ENCODE measurements at places on chromosomes 12 and 14.

DNA sequence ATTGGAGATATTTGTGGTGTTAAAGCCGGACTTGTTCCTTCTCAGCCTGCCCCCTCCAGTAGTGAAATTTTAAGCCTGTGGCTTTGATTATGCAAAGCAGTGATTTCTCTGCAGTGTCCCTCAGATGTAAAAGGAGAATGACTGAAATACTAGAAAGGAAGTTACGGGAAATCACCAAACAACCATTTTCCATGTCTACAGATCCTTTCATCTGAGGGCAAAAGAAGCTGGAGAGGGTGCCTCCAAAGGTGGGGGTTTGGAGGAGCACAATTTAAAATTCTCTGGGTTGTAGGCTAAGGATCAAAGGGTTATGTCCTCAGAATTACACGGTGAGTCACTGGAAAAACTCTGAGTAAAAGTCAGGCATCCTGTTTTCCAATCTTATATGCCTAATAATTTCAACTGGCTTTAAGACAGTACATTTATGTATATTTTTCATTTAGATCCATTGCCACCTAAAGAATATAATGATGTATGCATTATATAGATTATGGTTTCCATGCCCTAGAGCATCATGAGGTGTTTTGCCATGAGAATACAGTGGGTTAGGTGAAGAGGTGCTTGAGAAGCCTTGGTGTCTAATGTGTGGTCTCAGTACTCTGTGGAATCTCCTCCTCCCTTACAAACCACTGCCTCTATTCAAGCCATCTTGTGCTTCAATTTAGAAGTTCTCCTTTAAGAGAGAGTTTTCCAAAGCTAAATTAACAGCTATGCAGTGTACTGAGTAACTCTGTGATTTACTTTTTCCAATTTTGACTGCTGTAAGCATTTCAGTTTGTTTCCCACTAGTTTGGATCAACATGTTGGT lies 362.1 kb downstream of the RAD51B start:
- DNase-seq = no peak

DNA sequence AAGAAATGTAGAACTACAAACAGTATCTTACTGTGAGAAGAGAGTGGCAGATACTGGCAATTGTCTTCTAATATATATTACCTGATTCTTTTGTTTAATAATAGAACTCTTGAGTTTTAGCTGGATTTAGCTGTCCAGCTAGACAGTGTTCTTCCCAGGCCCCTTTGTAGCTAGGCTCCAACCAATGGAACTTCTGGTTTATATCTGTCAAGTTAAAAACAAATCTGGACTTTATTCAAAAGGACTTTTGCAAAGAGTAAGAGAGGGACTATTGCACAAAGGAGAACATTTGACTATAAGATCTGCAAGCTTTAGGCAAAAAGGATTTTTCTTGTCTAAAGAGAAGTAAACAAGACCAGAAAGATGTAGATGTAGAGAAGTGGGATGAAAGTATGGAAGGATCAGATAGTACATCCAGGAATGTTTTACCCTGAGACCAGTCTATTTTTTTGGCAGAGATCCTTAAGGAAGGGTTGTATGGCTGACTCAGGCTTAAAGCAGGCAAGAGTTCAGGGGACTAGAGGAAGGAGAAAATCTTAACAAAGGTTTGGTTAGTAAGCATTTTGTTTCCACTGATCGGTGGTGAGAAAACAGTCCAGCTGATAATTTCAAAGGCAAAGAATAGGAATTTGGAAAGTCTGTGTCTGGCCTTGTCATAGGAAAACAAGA lies 111.1 kb upstream of the PLEKHA5 start:
- DNase-seq = no peak

DNA sequence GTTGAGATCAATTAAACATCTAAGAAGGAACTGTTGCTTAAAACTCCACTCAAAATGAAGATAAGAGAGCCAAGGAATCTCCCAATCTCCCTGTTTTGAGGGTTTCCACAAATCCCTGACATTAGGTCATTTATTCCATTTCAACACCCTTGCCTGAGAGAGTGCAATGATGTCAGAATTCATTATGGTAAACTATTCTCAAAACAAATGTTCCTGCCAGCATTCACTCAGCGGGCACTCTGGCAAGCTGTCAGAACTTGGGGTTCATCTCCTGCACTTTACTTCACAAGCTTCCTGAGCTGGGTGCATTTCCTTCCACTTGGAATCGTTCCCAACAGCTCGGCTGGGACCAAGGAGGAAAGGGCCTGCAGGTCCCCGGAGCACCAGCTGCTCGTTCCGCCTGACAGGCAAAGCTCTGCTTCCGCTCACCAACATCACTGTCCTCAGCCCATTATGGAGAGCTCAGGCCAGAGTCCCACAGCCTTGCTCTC lies 117.8 kb downstream of the TTC7B start:
- DNase-seq = no peak

GRCh38 chr12:98752726-98753125 lies 107.6 kb downstream of the APAF1 start:
- no peak for DNase-seq

GRCh38 chr14:71469643-71470335 lies 462.4 kb upstream of the RGS6 start:
- no peak for DNase-seq

- no peak for DNase-seq
These were observed 94.6 kb downstream of the PAX9 start for GRCh38 chr14:36756226-36756625.

GRCh38 chr14:28635387-28635786 lies 131.2 kb upstream of the FOXG1 start:
- no peak for DNase-seq

DNA sequence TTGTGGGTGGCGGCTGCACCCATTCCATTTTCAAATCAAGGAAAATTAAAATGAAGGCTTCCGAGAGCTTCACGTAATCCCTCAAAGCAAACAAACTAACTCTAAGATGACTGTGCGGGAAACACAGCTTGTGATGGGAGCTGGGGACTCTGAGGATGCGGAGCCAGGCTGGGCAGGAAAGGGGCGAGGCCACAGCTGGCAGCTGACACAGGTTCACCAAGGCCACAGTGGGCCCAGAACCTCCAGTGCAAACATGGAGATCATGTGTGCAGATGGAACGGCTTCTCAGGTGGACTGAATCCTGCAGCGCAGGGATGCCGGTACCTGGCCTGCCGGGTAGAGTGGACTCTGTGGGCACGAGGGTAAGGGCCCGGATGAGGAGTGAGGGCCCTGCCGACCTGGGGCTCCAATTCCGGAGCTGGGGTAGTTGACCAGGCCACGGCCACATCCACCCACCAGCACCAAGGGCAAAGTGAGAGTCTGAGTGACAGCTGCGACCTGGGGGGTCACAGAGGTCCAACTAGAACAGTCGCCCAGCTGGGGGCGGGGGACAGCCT lies 19.2 kb upstream of the BTBD6 start:
- no peak for DNase-seq

DNA sequence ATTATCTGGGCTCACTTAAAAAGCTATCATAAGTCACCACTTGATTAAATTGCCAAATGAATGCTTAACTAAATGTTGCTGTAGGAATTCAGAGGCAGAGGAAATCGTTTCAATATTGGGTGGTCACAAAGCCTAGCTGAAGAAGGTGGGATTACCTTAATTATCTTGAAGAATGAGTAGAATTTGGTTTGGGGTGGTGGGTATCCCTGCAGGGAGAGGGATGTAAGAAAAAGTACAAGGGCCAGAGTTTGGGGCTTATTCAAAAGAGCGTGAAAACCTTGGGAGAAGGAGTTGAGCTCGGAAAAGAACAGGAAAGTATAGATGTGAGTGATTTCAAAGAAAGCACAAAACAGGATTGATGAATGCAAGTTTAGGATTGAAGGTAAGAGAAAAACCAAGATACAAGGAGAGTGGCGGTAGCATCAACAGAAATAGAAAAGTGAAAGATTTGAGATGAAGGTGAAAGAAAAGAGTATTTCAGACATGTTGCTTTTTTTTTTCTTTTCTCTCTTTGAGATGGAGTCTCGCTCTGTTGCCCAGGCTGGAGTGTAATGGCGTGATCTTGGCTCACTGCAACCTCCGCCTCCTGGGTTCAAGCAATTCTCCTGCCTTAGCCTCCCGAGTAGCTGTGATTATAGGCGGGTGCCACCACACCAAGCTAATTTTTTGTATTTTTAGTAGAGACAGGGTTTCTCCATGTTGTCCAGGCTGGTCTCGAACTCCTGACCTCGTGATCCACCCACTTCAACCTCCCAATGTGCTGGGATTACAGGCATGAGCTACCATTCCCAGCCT lies 1.7 kb downstream of the BRMS1L start:
- no peak for DNase-seq

- no peak for DNase-seq
These were observed 20.8 kb downstream of the SNRNP35 start for GRCh38 chr12:123478762-123479161.

DNA sequence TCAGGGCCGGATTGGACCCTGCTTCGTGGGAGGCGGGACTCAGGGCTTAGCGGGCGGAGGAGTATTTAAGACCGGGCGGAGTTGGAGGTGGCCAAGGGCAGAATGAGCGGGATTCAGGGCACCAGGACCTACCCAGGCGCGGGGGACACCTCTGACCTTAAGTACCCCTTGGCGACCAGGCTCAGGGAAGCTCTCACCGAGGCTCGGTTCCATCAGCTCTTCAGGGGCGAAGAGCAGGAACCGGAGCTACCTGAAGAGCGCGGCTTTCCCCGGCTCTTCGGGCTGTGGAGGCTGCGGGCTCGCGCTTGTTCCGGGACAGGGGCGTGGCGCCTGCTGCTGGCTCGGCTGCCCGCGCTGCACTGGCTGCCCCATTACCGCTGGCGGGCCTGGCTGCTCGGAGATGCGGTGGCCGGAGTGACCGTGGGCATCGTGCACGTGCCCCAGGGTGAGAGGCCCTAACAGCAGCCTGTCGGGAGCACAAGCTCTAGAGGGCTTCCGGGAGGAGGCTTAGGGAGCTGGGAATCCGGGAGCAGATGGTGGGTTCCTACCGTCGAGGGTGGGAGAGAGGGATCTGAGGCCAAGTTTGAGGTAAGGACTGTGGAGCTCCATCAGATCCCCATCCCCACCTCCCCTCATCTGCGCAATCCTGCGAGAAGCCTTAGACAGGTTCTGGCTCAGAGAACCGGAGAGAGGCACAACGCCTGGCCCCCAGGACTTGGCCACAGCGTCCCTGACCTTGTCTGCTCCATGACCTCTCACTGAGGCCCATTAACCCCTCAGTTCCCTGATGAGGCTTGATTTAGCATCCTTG lies 8.4 kb downstream of the ARHGEF25 start:
- DNase-seq = no peak

GRCh38 chr12:77347017-77347416 lies 281.6 kb upstream of the E2F7 start:
- DNase-seq = no peak

- no peak for DNase-seq
These were observed at the start of gene LBHD2 for GRCh38 chr14:103084021-103084919. Gene LBHD2, plus strand, starts transcription at chr14:103084210. Its CDS starts 1,803 bp downstream, at chr14:103086013.

GRCh38 chr14:103739466-103739792 lies 23.8 kb downstream of the ZFYVE21 start:
- DNase-seq = no peak

DNA sequence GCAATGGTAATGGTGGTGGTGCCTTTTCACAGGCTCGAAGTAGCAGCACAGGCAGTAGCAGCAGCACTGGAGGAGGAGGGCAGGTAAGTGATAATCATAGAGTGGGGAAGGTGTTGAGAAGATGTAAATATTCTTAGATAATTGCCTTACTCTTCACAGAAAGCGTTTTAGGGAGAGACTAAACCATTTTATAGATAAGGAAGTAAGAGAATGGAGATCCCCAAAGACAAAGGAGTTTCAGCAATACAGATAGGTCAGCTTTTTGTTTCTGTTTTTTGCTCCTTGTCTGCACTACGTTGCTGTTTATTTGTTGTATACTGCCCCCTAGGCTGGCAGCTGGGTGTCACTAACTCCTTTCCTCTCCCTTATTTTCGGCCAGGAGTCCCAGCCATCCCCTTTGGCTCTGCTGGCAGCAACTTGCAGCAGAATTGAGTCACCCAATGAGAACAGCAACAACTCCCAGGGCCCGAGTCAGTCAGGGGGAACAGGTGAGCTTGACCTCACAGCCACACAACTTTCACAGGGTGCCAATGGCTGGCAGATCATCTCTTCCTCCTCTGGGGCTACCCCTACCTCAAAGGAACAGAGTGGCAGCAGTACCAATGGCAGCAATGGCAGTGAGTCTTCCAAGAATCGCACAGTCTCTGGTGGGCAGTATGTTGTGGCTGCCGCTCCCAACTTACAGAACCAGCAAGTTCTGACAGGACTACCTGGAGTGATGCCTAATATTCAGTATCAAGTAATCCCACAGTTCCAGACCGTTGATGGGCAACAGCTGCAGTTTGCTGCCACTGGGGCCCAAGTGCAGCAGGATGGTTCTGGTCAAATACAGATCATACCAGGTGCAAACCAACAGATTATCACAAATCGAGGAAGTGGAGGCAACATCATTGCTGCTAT lies 2.0 kb downstream of the SP1 start:
- peak; percentile 23 for DNase-seq

DNA sequence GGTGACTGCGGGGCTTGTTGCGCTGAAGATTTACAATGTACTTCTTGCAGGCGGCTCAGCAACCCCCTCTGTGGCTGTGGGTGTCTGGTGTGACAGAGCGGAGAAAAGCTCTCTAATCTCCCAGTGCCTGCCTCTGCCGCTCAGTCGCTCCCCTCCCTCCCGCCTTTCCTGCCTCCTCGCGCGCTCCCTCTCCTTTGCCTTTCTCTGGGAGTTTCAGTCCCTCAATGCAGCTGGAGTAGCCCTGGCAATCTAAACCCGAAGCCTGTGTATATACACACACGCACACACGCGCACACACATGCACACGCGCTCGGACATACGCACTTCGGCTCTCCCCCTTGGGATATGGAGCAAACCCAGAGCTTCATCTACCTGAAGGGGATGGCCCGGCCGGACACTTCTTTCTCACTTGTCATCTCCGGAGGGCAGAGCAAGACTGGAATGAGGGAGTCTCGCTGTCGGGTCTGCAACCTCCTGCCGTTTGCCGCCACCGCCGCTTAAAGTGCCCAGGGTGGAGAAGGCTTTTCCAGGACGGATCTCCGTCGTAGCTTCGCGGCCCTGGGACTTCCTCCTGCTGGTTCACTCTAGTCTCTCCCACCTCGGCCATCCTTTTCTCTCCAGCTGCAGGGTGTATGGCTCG lies 599 bp upstream of the TRHDE start:
- no peak for DNase-seq

- DNase-seq = no peak
These were observed 904 bp downstream of the CACNA1C start for GRCh38 chr12:2053691-2054090.

DNA sequence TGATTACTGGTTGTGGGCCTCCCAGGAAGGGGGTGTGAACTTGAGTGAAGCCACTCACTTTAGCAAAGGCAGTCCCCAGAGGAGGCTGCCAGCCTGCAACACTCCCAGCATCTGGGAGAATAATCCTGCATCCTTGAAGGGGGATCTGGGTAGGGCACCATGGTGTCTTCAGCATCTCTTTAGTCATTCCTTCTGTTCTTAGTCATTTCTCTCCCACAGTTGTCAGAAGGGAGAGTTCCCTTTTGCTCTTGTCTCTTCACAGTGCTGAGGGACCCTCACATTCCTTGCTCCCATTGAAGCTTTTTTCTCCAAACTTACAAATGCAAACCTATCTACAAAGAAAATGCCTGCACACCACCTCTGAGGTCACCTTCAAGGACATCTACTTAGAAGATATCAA lies 48.1 kb upstream of the CIT start:
- no peak for DNase-seq

Measured in effector CD4-positive, alpha-beta T cell (primary cell).